Stimulated activated CD8-positive, alpha-beta memory T cell treated with anti-CD3 and anti-CD28 coated beads, Interleukin-7, amount 100 ng/mL, for 24 hours (primary cell): ENCODE measurements at places on chromosomes 7 and 10.

- no peak for DNase-seq
Observed at GRCh38 chr7:159143780-159144757, 598 bp downstream of the VIPR2 start.

DNA sequence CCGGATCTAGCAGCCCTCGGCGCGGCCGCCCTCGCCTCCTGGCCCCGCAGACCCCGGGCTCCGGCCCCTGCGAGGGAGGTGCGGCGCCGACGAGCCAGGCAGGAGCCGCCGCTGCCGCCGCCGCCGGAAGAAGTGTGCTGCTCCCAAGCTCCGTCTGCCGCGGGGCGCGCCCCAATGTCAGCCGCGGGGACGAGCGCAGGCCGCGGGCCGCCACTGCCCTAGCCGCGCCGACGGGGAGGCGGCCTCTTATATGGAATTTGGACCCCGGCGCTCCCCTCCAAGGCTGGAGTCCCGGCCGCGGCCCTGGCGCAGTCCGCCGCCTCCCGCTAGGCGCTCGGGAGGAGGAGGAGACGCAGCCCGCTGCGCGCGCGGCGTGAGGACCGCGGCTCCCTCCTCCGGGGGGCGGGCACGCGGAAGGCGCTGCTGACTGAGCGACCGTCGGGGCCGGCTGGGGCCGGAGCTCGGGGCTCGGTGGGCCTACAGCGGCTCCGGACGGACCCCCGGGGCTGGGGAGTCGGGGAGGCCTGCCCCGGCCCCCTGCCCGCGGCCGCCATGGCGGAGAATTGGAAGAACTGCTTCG lies at the start of gene TRIM8:
TRIM8 (plus strand) TSS at position 414 of the 580 bp plus-strand sequence; CDS start at position 553, 139 bp downstream.
- DNase-seq, result peak; percentile 31

DNA sequence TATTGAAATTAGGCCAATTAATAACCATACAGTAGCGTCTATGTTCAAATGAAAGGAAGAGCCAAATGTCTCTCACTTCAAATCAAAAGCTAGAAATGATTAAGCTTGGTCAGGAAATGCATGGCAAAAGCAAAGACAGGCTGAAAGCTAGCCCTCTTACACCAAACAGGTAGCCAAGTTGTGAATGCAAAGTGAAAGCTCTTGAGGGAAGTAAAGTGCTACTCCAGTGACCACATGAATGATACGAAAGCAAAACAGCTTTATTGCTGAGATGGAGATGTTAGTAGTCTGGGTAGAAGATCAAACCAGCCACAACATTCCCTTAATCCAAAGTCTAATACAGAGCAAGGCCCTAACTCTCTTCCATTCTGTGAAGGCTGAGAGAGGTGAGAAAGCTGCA lies 123.8 kb downstream of the TEX36 start:
- no peak for DNase-seq

GRCh38 chr7:155834486-155835048 lies 22.3 kb upstream of the SHH start:
- DNase-seq, result no peak

DNA sequence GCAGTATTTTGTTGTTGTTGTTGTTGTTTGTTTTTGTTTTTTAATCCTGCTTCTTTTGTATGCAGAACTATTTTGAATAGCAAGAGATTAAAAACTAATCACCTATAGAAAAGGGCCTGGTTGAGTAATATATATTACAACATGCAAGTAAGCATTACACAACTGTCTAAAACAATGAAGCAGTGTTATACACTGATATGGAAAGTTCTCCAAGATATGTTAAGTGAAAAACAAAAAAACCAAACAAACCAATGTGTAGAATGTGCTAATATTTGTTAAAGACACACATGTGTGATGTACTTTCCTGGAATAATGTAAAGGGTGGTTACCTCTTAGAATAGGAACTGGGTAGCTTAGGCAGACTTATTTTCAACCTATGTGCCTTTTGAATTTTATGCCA lies 117.4 kb downstream of the ZNF365 start:
- no peak for DNase-seq

DNA sequence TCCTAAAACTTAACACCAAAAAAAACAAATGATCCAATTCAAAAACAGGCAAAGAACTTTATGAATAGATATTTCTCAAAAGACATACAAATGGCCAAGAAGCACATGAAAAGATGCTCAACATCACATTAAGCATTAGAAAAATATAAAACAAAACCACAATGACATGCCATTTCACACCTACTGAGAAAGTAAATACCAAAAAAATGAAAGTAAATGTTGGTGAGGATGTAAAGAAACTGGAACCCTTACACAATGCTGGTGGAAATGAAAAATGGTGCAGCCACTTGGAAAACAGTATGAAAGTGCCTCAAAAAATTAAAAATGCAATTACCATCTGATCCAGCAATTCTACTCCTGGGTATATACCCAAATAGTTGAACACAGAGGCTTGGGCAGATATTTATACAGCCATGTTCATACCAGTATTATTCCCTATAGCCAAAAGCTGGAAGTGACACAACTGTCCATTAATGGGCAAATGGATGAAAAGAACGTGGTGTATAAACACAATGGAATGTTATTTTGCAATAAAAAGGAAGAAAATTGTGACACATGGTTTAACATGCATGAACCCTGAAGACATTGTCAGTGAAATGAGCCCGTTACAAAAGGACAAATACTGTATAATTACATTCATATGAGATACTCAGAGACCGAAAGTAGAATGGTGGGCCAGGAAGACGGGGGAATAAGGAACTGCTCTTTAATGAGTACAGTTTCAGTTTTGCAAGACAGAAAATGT lies 89.0 kb downstream of the JMJD1C start:
- no peak for DNase-seq

GRCh38 chr10:133224756-133225372 lies 5.2 kb upstream of the UTF1 start:
- DNase-seq, result no peak

GRCh38 chr10:34959786-34960185 lies 130.4 kb downstream of the CUL2 start:
- DNase-seq, result no peak

- no peak for DNase-seq
Observed at GRCh38 chr10:116669080-116669479, 48.3 kb downstream of the PNLIPRP2 start.

- no peak for DNase-seq
Observed at GRCh38 chr7:52758356-52758755, 277.1 kb upstream of the POM121L12 start.

DNA sequence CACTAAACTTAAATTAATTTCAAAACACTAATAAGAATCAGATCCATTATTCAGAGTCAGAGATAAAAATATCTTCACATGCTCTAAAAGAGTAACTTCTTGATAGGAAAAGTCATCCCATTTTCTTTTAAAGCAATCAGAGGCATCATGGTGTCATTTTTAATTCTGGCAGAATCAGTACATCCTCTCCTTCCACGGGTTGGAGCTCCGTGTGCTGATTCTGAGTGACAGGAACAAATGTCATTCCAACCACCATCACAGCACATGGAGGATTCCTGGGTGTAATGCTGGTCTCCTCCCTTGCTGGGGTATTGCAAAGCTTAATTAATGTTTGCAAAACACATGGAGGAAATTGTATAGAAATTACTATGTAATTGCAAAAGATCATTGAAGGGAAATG lies 114.5 kb upstream of the IMMP2L start:
- DNase-seq, result no peak

DNA sequence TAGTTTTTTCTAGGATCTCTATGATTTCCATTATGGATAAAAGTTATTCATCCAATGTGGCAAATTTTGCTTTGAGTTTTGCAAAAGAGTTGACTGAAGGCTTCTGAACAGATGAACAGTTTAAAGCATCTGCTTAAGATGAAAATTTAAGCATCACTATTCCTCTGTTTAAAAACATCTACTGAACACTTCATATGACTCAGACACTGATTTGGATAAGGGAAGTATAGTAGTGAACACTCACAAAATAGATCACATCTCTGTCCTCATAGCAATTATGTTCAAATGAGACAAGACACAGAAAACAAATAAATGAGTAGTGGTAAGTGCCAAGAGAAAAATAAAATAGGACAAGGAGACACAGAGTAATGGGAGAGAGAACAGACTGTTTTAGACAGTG lies 157.3 kb downstream of the MBL2 start:
- no peak for DNase-seq

DNA sequence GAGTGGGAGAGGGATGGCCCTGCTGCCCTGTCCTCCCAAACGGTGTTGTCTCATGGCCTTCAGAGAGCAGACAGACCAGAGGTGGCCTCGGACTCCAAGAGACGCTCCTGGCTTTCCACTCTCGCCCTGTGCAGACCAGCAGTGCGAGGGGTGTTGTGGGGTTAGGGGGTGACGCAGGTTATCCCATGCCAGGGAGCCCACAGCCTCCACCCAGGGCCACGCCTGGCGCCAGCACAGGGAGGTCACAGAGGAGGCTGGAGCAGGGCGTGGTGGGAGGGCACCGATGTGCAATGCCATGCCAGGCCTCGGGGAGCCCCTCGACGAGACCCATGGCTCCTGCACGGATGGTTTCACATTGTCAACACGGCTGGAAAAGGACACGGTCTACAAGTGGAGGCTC lies 52.1 kb downstream of the INPP5A start:
- DNase-seq, result no peak

GRCh38 chr10:130459011-130459410 lies 322.8 kb downstream of the GLRX3 start:
- no peak for DNase-seq

GRCh38 chr10:30775779-30776591 lies 146.4 kb upstream of the LYZL2 start:
- no peak for DNase-seq

DNA sequence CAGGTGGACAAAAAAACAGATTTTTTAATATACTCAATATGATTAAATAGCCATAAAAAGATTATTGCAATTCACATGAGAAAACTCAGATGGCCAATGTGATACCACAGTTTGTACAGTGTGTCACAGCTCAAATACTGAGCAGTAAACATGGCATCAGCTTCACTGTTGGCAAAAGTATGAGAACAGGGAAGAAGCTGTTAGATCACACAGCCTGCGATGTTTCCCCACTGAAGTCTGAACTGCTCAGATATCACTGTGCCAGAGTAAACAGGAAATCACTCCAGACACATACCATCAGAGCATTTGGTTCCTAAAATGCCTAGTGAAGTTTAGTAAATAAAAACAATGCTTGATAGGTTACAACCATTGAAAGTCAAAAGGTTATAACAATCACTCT lies 347.8 kb downstream of the ETV1 start:
- DNase-seq, result no peak

- DNase-seq, result no peak
Observed at GRCh38 chr10:118253397-118253796, 88.7 kb downstream of the FAM204A start.

DNA sequence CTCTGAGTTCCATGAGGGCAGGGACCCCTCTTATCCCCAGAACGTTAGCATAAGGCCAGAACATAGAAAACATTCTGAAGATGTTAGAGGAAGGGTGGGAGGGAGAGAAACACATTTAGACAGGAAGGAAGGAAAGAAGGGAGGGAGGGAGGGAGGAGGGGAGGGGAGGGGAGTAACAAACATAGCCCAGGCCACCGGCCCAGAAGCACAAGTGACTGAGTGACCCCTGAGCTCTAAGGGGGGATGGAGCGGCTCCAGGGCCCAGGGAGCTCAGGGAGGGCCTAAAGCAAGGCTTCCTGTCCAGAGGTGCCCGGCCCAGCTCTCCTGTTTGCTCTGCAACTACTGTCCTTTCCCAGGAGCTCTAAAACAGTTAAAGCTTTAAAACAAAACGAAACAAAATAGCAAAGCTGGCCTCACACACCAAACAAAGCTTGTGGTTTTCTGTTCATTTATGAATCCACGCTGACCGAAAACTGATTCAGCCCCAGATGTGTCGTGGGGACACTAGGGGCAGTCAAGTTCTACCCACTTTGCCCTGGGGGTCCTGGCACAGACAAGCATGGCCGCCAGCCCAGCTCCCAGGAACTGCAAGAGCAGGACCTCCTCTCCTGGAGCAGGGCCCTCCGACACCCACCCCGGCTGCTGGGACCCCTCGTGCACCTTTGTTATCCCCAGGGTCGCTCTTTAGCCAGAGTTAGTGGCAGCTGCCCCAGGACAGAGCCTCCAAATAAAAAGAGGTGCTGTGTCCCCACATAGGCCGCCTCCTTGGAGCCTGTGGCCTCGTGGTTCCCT lies 496.2 kb upstream of the FOXK1 start:
- DNase-seq, result no peak

DNA sequence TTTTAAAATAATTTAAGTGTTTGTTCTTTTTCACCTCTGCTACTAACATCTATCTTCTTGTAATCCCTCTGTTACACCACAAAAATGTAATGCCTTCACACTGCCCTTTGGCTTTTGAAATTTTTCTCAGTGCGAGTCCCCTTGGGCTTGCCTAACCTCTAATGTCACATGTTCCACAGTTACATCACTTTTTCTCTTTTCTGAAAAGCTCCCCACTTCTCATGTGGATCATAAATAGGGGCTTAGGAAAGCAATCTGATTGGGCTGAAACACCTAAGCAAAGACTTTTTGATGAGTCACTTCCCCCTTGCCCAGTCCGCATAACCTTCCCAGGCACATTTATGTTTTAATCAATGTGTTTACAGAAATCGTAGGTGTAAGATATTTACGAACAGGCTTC lies 288.2 kb downstream of the IPMK start:
- DNase-seq, result no peak

DNA sequence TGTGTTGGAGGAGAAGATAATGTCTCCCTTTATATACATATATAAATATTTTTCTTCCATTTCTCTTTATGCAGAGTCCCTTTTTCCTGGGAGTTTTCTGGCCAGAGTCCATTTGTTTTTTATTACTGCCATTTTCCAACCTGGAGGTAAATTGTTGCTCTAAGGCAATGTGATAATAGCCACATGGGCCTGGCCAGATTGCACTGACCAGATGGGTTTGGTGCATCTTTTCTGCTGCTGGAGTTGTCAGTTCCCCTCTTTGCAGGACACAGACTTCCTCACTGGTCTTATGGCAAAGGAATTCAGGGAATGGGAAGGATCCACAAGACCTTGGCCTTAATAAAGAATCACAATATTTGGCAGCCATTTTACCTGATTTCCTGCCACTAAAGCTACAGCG lies 254.9 kb downstream of the SORCS3 start:
- no peak for DNase-seq

- no peak for DNase-seq
Observed at GRCh38 chr10:36019749-36020148, 377.7 kb upstream of the FZD8 start.

- no peak for DNase-seq
Observed at GRCh38 chr7:135414850-135415439, 95.0 kb downstream of the CNOT4 start.

GRCh38 chr10:3471472-3471871 lies 298.9 kb upstream of the PITRM1 start:
- no peak for DNase-seq

DNA sequence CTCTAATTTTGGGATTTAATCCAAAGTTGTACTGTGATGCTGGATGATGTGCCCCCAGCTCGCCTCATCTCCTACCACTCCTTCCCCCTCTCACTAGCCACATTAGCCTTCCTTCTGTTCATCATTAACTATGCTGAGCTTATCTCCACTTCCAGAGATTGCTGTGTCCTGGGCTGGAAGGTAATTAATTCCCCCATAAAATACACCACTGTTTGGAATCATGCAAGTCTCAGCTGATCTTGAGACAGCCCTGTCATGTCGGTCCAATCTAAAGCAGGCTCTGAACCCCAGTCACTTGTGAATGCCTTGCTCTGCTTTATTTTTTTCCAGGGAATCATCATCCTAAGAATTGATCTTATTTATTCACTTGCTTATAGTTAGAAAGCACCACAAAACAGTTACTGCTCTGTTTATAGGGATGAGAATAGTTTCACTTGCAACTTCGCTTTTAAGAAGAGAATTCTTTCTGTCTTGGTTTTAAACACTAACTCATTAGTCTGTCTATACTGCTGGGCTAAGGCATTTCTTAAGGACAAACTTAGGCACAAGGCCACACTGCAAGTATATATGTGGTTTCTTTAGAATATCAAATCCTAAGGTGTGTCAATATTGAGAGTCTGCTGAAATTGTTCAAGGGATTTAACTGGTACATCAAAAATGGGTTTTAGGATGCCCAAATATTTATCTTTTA lies 341.1 kb upstream of the SEMA3A start:
- DNase-seq, result no peak
